ENCODE measurements at places on chromosomes 16 and 17. TPM values are rescaled to one million over a fixed set of nuclear protein-coding genes. Genes with fewer than 3 reads are reported as not detected.

DNA sequence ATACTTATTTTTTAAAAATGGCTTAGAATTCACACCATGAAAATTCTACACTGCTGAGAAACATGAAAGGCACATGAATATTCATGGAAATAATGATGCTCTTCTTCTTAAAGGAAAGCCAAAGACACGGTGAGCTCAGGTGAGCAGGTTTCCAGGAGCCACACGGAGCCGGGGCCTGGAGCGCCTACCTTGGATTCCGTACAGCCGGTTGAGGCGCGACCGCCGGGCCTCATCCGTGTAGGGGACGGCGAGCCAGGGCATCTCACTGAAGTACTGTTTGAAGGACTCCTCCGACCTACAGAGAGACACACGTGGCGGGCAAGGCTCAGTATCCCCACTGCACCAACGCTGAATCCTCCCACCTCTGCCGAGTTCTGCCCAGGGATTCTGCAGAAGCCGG is 37.1 kb downstream of the MRM3 start:
- H3K27me3 ChIP-seq = no peaks in the 10 kb centered on the region
- H3K4me3 ChIP-seq = no peak overlapping the region
- H3K27ac ChIP-seq = no peak overlapping the region
- H3K36me3 ChIP-seq = peaks cover 4% of the 10 kb centered on the region
- DNase-seq = no peak

- no peak overlapping the region for H3K4me3 ChIP-seq
- H3K36me3 ChIP-seq = peaks cover 6% of the 10 kb centered on the region
- H3K27me3 ChIP-seq = no peaks in the 10 kb centered on the region
Observed at GRCh38 chr16:83793179-83793578, 14.6 kb upstream of the HSBP1 start.

DNA sequence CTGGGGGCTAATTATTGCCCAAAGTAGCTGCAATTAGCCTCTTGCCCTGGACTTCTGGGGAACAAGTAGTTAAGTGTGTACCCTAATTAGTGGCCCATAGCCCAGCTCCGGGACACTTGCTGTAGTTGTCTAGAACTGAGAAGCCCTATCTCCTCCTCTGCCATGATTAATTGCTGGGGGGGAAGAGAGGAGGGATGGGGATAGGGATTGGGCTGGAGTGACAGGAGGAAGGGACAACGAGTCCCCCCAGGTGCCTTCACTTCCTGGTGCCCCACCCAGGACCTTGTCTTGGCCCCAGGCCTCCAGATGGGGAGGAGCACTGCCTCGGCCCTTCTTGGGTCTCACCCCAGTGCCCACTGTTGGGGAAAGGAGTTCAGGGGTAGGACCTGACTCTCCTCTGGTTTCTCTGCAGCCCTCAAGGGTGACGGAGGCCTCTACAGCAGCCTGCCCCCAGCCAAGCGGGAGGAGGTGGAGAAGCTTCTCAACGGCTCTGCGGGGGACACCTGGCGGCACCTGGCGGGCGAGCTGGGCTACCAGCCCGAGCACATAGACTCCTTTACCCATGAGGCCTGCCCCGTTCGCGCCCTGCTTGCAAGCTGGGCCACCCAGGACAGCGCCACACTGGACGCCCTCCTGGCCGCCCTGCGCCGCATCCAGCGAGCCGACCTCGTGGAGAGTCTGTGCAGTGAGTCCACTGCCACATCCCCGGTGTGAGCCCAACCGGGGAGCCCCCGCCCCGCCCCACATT is 17.4 kb downstream of the NGFR start:
- H3K27ac ChIP-seq = no peak overlapping the region
- no peak overlapping the region for H3K4me3 ChIP-seq
- H3K27me3 ChIP-seq = no peaks in the 10 kb centered on the region
- H3K4me1 ChIP-seq = peaks cover 40% of the 10 kb centered on the region
- no peak for DNase-seq

DNA sequence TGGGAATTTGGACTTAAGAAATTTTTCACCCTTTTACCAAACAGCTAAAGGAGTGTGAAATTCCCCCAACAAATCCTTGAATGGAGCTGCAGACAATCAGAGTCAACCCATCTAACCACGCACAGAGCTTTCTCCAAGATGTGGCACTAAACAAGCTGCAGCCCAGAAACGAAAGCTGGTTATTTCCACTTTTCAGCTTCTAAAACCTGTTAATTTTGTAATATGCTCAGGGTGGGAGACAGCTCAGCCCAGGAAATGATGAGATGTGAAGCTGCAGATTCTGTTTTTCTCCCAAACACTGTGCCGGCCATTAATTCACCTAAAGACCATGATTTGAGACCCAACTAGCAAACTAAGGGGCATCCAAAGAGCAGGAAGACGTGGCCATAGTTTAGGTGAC is 33.2 kb upstream of the ABR start:
- H3K27ac ChIP-seq = no peak overlapping the region
- DNase-seq = no peak
- H3K4me3 ChIP-seq = no peak overlapping the region
- no peaks in the 10 kb centered on the region for H3K4me1 ChIP-seq
- H3K27me3 ChIP-seq = no peaks in the 10 kb centered on the region
- no peaks in the 10 kb centered on the region for H3K36me3 ChIP-seq

DNA sequence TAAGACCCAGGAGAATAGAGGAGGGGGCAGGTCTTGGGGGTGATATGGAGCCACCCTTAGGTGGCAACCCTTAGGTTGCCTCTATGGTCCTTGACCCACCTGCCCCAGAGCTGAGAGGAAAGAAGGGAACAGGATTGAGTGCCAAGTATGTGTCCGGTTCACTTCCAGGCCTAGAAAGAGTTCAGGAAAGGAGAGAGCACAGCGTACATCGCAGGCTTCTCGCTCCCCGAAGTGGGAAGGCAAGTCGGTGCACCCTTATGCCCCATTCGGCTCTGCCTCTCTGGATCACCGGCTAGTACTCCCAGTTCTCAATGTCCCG is 631 bp downstream of the SP6 start:
- no peaks in the 10 kb centered on the region for H3K36me3 ChIP-seq
- DNase-seq = no peak
- peak overlapping the region; percentile 19 for H3K4me3 ChIP-seq
- H3K27me3 ChIP-seq = peaks cover 36% of the 10 kb centered on the region
- H3K27ac ChIP-seq = no peak overlapping the region

DNA sequence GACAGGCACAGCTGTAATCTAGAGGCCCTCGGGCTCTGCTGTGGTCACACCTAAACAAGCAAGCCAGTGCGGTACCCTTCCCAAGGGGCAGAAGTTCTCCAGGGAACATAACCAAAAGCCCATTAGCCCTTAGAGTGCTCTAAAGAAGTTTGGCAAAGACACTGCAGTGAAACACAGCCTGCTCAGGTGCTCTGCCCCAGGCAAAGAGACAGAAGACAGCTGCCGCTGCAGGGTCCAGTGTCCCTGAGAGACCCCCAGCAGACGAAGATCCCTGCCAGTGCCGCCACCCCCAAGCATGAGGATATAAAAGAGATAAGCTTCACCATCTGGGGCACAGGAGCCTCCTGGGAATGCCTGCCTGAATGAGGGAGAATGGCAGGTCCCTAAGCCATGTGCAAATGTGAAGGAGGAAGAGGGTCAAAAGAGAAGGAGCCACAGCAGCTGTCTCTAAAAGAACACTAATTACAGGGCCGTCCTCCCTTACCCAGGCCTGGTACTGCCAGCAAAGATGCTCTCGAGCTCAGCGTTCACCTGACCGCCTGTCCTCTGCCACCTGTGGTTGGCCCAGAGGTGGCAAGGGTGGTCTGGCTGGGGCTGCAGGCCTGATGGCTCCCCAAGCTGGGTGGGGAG is 29.7 kb downstream of the CUEDC1 start:
- no peaks in the 10 kb centered on the region for H3K36me3 ChIP-seq
- no peak for DNase-seq
- H3K27me3 ChIP-seq = no peaks in the 10 kb centered on the region
- H3K4me3 ChIP-seq = no peak overlapping the region
- H3K27ac ChIP-seq = peak overlapping the region; percentile 44
- H3K4me1 ChIP-seq = no peaks in the 10 kb centered on the region

- H3K4me3 ChIP-seq = no peak overlapping the region
- peaks cover 7% of the 10 kb centered on the region for H3K36me3 ChIP-seq
- no peaks in the 10 kb centered on the region for H3K4me1 ChIP-seq
- no peaks in the 10 kb centered on the region for H3K27me3 ChIP-seq
- no peak overlapping the region for H3K27ac ChIP-seq
Observed at GRCh38 chr16:81349608-81350305, 35.0 kb downstream of the GAN start.

DNA sequence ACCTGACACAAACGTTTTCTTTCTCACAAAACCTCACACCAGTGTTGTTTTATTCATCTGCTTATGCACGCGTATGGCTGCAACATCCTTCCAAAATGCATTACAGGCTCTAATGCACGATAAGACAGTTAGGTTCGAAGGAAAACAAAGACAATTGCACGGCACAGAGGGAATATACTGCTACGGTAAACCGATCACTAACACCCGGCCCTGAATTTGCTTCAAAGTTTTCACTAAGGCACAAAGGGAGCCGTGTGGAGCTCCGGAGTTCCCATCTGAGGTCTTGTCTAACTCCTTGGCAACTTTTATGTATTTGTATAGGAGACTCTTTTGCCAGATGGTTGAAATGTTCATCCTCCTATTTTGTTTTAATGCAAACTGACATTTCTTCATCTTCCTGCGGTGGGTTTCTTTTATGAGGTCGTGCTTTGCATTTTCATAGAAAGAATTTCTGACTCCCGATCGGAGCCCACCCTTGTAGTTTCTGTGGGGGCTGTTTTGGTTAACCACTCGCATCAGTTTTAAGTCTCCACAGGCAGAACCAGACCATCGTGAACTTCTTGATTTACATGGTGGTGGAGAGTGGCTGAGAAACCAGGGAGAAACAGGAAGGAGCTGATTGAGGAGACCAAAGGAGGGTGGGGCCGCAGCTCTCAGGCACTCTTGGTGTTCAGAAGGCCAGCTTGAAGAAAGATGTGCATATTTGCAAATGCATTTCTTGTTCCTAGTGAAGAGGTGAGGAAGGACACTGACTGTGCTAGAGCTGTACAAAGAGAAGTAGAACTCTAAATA is 516.8 kb downstream of the MAF start:
- no peaks in the 10 kb centered on the region for H3K4me1 ChIP-seq
- no peak for DNase-seq
- H3K4me3 ChIP-seq = no peak overlapping the region
- no peak overlapping the region for H3K27ac ChIP-seq
- H3K36me3 ChIP-seq = no peaks in the 10 kb centered on the region

DNA sequence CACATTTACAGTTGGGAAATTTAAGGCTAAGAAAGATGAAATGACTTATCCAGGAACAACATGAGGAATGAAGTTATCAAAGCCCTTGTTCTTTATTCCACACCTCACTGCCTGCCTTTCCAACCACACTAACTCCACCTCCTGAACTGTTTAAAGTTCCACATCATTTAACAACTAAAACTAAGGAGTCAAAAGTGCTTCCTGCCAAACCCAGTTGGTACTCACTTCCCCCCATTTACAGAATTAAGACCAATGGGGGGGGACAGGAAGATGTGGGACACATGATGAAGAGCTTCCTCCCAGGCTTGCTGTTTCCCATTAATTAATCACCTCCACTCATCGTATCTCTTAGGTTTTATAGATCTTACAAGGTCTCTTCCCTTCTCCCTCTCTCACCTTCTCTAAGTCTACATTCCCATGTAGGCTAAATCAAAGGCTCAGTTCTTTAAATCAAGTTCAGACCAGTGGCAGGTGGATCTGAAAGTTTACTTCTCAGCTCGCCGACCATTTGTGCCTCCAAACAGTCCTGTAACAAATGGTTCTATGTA is 19.2 kb upstream of the TMEM101 start:
- H3K4me3 ChIP-seq = no peak overlapping the region
- no peaks in the 10 kb centered on the region for H3K27me3 ChIP-seq
- peaks cover 55% of the 10 kb centered on the region for H3K36me3 ChIP-seq

- no peak overlapping the region for H3K4me3 ChIP-seq
- no peaks in the 10 kb centered on the region for H3K4me1 ChIP-seq
- no peak for DNase-seq
- no peak overlapping the region for H3K27ac ChIP-seq
- no peaks in the 10 kb centered on the region for H3K27me3 ChIP-seq
Observed at GRCh38 chr16:83713597-83713996, 94.2 kb upstream of the HSBP1 start.

- peaks cover 7% of the 10 kb centered on the region for H3K27me3 ChIP-seq
- peak overlapping the region; percentile 31 for H3K4me3 ChIP-seq
- DNase-seq = no peak
- H3K4me1 ChIP-seq = peaks cover 24% of the 10 kb centered on the region
- no peaks in the 10 kb centered on the region for H3K36me3 ChIP-seq
Observed at GRCh38 chr17:45785480-45786193, 1.5 kb downstream of the CRHR1 start.

DNA sequence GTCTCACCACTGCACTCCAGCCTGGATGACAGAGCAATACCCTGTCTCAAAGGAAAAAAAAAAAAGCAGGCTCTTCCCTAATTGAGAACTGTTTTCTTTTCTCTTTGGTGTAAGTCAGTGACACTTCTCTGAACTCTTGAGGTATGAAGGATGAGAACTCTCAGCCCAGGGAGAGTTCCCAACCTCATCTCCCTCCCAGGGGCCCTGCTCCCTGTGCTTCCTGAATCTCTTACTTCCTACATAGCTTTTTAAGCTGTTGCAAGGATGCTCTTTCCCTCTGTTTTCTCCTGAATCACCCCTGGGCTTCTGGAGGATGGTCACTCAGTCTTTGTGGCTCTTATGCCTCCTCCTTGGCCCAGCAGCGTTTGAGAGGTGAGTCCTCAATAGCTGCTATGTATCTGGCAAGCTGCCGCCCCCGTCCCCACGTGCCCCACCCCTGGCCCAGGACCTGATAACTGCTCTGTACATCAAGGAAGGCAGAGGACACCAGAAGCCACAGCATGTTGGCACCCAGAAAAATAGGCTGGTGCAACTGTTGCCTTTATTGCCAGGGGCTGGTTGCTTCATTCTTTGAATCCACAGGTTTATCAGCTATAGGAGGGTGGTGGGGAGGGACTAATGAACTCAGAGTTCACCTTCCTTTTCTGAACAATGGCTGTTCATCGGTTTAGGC is 24.0 kb downstream of the IGF2BP1 start:
- no peak overlapping the region for H3K27ac ChIP-seq
- no peak overlapping the region for H3K4me3 ChIP-seq
- no peak for DNase-seq
- H3K36me3 ChIP-seq = no peaks in the 10 kb centered on the region

- H3K27me3 ChIP-seq = no peaks in the 10 kb centered on the region
- H3K4me3 ChIP-seq = no peak overlapping the region
- no peak for DNase-seq
- H3K27ac ChIP-seq = no peak overlapping the region
- no peaks in the 10 kb centered on the region for H3K4me1 ChIP-seq
Observed at GRCh38 chr17:62163847-62164246, 98.8 kb upstream of the MED13 start.

- H3K4me3 ChIP-seq = no peak overlapping the region
- H3K36me3 ChIP-seq = peaks cover 52% of the 10 kb centered on the region
- peaks cover 32% of the 10 kb centered on the region for H3K4me1 ChIP-seq
Observed at GRCh38 chr16:31477220-31478216, 5.4 kb upstream of the SLC5A2 start.

GRCh38 chr17:54736573-54736972 is 164.1 kb upstream of the TOM1L1 start:
- no peaks in the 10 kb centered on the region for H3K27me3 ChIP-seq
- H3K36me3 ChIP-seq = no peaks in the 10 kb centered on the region
- DNase-seq = no peak
- no peak overlapping the region for H3K27ac ChIP-seq

GRCh38 chr16:4891097-4891885 is 44.0 kb downstream of the UBN1 start:
- no peak overlapping the region for H3K4me3 ChIP-seq
- no peaks in the 10 kb centered on the region for H3K27me3 ChIP-seq
- H3K27ac ChIP-seq = no peak overlapping the region

GRCh38 chr17:18318117-18318516 is 3.0 kb downstream of the SMCR8 start:
- H3K4me1 ChIP-seq = peaks cover 73% of the 10 kb centered on the region
- no peak for DNase-seq
- H3K27me3 ChIP-seq = no peaks in the 10 kb centered on the region
- H3K36me3 ChIP-seq = peaks cover 13% of the 10 kb centered on the region

HOXB6 gene
- total RNA-seq = 2.6 TPM

RNF112 gene
- total RNA-seq = 0.67 TPM

NHLRC4 gene
- 0.43 TPM for total RNA-seq

KIF18B gene
- total RNA-seq = 0.12 TPM

TNFSF13 gene
- 16.9 TPM for total RNA-seq

RAB37 gene
- total RNA-seq = 0.89 TPM
